ENCODE measurements at places on chromosomes 4 and X.

GRCh38 chrX:20143561-20143960 lies 1.9 kb upstream of the EIF1AX start:
- no peak for DNase-seq

DNA sequence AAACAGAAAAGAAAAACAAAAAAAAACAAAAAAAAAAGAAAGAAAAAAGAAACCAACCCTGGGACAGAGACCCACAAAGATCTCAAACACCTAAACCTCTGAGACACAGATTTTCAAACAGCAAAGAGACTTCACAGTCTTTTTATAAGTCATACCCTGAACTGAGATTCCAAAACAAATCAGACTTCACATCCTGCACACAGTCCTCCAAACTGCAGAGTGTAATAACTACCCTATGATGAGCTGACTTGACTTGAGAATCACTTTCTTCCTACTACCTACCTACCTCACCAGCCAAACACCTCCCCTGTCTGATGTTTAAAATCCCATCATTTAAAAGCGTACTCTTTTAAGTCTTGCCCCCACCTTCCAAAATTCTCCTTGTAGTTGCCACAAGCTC lies 25.2 kb upstream of the GLOD5 start:
- no peak for DNase-seq

GRCh38 chr4:38449506-38450174 lies 214.4 kb upstream of the KLF3 start:
- DNase-seq: no peak

GRCh38 chr4:56662782-56663468 lies 18.2 kb downstream of the HOPX start:
- DNase-seq: no peak

- DNase-seq: no peak
Observed at GRCh38 chr4:90165883-90166282, 38.7 kb downstream of the CCSER1 start.

- no peak for DNase-seq
Observed at GRCh38 chr4:91427171-91427570, 876.6 kb upstream of the GRID2 start.

- DNase-seq: no peak
Observed at GRCh38 chr4:858831-859451, 33.0 kb upstream of the CPLX1 start.

Measured in stimulated activated CD4-positive, alpha-beta T cell treated with anti-CD3 and anti-CD28 coated beads, Interleukin-12 subunit alpha, Interleukin-12 subunit beta, amount 100 ng/mL, for 24 hours (primary cell).